A673 (cell line): ENCODE measurements at places on chromosomes 2 and 18.

DNA sequence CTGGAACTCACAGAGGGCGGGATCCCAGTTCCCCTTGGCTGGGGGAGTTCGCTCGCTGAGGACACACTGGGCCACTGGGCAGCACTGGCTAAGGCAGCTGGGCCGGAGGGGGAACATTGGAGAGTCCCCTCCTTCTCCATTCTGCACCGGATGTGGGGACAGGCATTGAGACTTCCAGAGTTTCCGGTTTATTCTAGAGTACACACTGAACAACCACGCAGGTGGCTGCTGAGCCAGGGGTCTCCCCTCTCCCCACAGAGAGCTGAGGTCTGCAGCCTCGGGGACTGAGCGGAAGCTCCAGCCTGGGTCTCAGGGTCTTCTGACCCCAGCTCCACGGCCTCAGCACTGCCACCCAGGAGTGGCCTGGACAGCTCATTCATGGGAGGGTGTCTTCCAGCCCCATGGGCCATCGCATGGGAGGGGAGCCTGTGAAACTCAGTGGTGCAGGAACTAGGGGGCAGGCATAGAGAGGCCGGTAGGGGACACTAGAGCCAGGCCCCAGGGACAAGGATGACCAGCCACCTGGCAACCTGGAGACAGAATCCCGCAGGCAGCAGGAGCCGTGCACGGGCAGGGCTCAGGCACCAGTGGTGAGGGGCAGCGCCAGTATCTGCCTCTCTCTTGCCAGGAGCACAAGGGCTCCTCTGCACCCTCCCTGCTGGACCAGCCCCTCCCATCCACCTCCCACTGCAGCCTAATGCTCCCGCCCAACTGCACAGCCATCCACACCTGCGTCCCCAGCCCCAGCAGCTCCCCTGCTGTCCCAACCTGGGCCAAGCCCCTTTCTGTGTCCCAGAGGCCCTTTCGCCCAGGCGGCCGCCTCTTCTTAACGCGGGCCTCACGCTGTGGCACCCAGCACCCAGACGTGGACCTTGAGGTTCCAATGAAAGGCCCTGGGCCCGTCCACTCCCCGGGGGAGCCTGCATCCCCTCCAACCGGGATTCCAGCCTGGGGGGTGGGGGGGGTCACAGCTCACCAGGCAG is 45.1 kb upstream of the GPC1 start:
- no peak for DNase-seq

- DNase-seq: no peak
Measured at GRCh38 chr2:9824956-9825720, 18.1 kb upstream of the TAF1B start.

DNA sequence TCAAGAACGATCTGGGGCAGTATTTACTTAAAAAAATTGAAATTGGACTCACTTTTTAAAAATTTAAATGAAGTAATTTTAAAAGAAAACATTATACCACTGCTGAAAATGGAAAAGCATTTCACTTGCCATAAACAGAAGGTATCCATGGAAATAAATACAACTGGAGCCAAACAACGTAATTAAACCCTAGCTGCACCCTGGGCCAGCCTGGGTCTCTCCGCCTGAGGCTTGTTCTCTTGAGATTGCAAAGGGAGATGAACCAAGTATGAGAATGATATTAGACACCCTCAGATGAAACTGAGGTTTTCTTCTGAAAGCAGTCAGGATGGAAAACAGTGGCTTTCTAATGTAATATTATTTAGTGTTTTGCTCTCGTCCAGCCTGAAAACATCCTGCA is 264.4 kb downstream of the KCNE4 start:
- no peak for DNase-seq

- no peak for DNase-seq
Measured at GRCh38 chr2:107932979-107933378, 53.3 kb upstream of the SLC5A7 start.

- DNase-seq: no peak
Measured at GRCh38 chr2:26615336-26615859, 25.8 kb downstream of the CIB4 start.

DNA sequence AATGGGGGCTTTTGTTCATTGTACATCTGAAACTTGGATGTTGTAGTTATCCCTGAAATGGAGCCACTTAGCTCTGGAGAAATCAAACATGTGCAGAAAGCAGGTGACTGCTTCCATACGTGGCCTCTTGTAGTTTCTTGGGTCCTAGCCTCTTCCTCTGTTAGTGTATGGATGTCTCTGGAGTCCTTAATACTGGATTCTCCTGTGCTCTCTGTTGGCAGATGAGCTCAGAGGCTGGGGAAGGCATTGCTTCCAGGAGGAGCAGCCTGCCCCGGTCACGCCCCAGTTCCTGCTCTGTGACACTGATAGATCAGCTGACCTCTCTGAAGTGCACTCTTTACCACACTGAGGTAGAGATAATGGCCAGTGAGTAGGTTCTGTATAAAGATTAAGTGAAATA is 176.2 kb downstream of the LDLRAD4 start:
- no peak for DNase-seq

GRCh38 chr18:35578481-35578880 is 3.1 kb upstream of the GALNT1 start:
- DNase-seq: no peak

GRCh38 chr2:12587729-12588522 is 128.8 kb upstream of the TRIB2 start:
- DNase-seq: no peak
